SK-MEL-5 (cell line): ENCODE measurements at places on chromosomes 4 and X.

- DNase-seq = no peak
Observed at GRCh38 chrX:25004485-25005032, 11.2 kb downstream of the ARX start.

- DNase-seq = no peak
Observed at GRCh38 chr4:5814421-5814820, 78.5 kb downstream of the CRMP1 start.

DNA sequence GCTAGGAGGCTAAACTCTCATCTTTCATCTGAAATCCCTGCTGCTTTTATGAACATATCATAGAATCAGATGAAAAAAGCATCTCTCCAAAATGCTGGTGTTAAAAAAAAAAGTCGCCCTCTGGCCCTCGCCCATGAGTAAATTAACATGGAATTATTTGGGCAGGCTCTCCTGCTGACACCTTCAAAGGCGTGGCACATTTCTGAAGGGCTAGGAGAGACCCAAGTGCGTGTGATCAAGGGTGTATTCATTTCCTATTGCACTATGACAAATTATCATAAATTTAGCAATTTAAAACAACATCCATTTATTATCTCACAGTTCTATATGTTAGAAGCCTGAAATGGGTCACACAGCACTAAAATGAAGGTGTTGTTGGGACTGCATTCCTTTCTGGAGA lies 5.1 kb downstream of the ANXA3 start:
- no peak for DNase-seq

- DNase-seq = no peak
Observed at GRCh38 chr4:165154482-165154881, 41.8 kb upstream of the TMEM192 start.

DNA sequence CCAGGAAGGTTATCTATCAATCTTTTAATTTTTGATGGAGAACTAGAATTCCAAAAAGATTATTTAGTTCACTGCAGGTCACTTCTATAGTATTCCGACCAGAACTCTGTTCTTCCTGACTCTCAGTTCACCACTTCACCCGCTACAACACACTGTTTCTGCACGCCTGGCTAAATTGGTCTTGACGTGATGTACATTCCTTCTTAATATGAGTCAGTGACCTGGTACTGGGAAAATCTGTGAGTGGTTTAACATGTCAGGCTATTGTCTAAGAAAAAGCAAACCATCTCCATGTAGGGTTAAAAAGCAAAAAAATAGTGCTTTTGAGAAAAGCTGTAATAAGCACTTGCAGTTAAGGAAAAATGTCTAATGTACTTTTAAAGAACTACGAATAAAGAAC lies 120.4 kb downstream of the NDST3 start:
- DNase-seq = no peak

GRCh38 chr4:139959396-139959795 lies 194.6 kb downstream of the MAML3 start:
- no peak for DNase-seq
